ENCODE measurements at places on chromosomes 2 and 18.

DNA sequence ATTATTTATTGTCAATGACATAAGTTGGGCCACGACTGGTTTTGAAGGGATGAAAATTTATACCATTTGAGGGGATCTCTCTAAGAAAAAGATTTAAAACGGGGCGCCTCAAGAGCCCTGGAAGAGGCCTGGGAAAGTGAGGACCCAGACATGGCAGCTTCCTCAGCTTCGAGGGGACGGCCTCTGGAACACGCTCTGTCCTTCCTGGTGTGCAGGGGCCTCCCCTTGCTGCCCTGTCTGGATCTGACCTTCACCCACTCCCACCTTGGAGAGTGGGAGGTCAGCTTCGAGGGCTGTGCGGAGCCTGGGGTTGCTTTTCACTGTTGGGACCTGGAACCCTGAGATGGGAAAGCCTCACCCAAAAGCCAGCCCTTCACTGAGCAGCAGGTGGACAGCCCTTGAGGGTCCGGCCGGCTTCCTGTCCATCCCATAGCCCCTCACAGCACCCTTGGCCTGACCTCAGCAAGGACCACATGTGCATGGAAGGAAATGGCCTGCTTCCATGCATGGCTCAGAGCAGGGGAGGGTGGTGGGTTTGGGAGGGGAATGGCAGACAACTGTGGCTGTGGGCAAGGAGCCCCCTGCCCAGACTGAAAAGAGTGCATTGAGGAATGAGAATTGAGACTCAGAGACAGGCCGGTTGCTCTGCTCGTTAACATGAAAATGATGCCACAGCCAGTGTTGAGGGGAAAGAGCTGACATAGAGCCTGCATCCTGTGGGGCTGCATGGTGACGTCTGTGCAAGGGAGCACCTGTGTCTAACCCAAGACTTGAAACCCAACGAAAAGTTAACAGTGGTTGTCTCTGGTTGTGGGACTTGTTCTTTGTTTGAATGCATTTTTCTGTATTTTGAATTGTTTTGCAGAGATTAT is 16.3 kb downstream of the FBLN7 start:
- DNase-seq: no peak

GRCh38 chr2:84276590-84277255 is 182.4 kb downstream of the SUCLG1 start:
- no peak for DNase-seq

- no peak for DNase-seq
These were observed 64.3 kb downstream of the BABAM2 start for GRCh38 chr2:27954771-27955383.

GRCh38 chr2:219490600-219491130 is 8.0 kb upstream of the GMPPA start:
- no peak for DNase-seq

DNA sequence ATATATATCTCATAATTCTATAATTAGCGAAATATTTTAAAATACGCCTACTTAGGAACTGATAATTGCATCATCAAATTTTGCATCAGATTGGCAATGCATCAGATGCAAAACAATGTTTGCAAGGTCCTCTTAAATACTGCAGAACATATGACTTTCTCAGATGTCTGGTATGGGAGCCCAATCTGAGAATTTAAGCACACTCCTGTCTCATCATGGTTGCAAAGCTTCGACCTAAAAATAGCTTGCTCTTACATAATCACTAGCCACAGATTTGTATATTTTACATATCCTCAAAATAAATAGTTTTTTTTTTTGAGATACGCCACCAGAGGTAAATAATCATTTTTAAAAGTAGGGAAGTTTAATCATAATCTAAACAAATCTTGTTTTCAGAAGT is 123.2 kb downstream of the CABYR start:
- no peak for DNase-seq

GRCh38 chr2:143497726-143498125 is 368.5 kb downstream of the ARHGAP15 start:
- DNase-seq: no peak

- DNase-seq: no peak
These were observed 24.5 kb downstream of the PLEKHM3 start for GRCh38 chr2:208000701-208001395.

GRCh38 chr2:137892739-137893138 is 71.5 kb upstream of the HNMT start:
- DNase-seq: no peak

DNA sequence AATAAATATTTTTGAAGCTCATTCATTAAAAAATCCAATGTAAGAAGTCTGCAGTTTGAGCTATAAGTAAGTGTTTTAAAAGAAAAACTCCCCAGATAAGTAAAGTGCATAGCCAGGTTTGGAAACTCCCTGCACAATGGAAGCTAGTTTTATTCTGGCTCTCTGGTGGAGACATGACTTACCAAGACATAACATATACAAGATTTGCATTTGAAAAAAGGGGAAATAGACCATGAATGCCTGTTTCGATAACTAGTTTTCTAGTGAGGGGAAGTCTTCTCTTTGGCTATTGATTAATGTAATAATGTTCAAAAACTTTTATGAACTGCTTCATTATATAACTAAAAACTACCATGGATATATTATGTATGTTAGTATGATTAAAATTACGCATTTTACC is 435.2 kb downstream of the ARHGAP15 start:
- no peak for DNase-seq

- no peak for DNase-seq
These were observed 725 bp upstream of the ANKRD53 start for GRCh38 chr2:70977605-70978205.

DNA sequence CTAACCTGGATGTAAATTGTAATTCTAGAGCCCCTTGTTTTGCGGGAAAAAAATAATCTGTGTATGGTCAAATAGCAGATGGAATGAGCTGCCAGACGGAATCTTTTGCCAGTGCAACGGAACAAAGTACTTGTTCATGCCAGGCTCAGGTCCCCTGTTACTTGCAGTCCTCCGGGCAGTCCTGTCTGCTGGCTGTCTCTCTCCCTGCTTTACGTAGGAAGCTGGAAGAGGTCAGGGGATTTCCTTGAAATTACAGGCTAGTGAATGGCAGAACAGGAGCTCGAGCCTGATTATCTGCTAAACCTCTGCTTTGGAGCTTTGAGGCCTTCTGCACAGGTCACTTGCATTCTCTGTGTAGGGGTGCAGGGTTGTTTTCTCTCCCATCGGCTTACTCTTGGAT is 54.8 kb downstream of the LRRFIP1 start:
- no peak for DNase-seq

DNA sequence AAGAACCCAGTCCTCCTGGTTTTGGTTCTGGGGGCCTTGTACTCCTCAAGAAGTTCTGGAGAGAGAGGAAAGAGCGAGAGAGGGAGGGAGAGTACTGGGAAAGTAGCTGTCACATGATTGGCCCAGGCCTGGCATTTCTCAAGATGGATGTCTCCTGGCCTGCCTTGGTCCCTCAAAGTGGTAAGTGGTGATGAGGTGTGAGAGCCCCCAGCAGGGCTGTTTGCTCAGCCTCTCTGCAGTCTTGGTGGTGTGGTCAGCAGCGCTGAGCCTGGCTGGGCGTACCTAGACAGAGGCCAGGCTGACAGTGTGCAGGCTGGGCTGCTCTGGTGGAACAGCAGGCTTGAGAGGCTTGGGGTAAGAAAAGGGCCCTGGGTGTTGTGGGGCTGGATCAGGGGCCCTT is 2.5 kb downstream of the SPEG start:
- DNase-seq: no peak

- DNase-seq: no peak
These were observed 782.3 kb downstream of the LRP1B start for GRCh38 chr2:141348481-141348880.

DNA sequence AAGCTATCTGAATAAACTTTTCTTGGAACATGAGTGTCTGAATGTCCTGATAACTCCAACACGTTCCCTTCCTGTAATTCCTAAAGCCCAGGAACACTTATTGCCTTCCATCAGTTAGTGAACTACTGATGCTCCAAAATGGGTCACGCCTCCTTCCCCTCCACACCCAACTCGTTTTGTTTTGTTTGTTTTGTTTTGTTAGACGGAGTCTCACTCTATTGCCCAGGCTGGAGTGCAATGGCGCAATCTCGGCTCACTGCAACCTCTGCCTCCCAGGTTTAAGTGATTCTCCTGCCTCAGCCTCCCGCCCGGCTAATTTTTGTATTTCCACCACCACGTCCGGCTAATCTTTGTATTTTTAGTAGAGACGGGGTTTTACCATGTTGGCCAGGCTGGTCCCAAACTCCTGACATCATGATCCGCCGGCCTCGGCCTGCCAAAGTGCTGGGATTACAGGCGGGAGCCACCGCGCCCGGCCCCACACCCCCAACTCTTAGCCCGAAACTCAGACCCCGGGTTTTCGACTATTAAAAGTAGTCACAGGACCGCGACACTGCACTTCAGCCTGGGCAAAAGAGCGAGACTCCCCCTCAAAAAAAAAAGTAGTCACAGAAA is 774 bp downstream of the IER3IP1 start:
- no peak for DNase-seq

GRCh38 chr2:240368781-240369331 is 66.6 kb upstream of the GPC1 start:
- DNase-seq: no peak

DNA sequence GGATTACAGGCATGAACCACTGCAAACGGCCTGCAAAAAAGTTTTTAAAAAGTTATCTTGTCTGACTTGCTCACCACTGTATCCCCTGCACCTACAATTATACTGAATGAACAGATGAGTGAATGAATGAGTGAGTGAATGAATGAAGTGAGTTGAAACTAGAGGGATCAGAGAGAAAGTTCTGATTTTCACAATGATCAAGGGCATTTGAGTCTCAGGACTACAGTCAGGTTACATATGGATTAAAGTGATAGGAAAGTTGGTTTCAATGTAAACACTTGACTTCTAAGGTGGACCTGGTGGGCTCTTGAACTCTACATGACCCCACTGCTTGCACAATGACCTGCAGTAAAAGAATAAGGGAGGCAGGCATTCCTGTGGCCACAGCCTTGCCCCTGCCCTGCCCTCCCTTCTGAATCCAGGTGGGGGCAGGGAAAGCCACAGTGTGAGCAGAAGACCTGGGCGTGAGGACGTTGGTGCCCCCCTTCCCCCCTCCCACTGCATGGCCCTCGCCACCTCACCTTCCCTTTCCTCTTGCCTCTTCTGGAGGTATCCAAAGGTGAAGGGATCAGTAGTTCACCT is 10.7 kb downstream of the C2orf80 start:
- no peak for DNase-seq

DNA sequence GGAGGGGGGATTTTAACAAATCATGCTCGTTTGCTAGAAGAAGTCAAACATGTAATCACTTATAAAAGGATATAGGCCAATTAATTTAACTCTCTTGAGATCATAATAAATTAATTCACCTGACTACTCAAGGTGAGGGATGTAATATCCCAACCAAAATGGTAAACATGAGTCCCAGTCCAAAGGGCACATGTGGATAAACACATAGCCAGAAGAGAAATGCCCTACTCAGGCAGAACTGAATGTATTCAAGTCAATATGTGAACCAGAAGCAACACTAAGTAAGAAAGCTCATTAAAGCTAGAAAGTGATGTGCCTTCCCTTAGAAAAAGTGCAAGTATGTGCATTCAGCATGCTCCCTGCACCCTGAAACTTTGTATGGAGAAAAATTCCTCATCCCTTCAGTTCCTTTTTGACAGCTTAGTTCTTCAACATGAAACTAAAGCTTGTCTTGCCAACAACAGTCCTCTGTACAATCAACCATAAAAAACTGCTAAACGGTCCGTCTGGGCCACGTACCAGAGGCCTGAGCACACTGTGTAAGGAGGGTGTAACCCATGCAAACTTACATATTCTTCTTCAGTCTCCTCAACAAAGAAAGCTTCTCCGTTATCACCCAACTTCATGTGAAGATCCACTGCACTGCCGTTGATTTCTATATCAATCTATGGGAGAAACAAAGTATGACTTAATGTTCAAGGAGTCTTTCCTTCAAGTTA is 58.9 kb downstream of the LPIN2 start:
- no peak for DNase-seq

- DNase-seq: no peak
These were observed 61.4 kb downstream of the QPCT start for GRCh38 chr2:37405781-37406180.

GRCh38 chr2:9335322-9335832 is 88.0 kb downstream of the ITGB1BP1 start:
- no peak for DNase-seq

DNA sequence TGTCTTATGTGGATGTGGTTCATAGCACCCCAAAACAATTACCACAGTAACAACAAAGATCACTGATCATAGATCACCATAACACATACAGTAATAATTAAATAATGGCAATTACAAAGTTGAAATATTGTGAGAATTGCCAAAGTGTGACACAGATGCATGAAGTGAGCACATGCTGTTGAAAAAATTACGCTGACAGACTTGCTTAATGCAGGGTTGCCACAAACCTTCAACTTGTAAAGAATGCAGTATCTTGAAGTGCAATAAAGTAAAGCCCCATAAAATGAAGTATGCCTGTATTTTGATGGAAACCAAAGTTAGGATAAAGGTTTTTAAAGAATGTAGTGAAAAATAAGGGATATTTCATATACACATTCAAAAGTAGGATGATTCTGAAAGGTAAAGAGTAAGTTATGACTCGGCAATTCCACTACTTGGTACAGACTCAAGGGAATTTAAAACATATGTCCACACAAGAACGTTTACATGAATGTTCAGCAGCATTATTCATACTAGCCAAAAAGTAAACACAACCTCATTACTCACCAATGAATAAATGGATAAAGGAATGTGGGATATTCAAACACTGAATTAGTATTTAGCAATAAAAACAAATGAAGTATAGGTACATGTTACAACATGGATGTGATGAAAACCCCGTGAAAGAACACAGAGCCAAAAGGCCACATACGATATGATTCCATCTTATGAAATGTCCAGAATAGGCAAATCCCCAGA is 61.6 kb downstream of the SCN9A start:
- no peak for DNase-seq

DNA sequence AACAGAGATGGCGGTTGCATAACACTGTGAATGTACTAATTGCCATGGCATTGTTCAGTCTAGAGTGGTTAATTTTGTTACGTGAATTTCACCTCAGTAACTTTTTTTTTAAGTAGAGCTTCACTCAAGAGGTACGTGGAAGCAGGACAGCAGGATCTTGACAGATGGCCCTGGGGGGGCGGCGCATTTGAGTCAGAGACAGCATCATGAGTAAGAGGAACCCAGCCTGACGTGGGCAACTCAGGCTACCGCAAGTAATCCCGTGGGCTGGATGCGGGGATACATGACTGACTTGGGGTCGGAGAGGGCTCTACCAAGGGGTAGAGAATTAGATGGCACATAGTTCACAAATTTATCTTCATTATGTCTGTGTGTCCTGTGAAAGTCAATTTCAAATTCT is 38.1 kb upstream of the DAPL1 start:
- no peak for DNase-seq

Measured in stimulated activated CD8-positive, alpha-beta memory T cell treated with anti-CD3 and anti-CD28 coated beads, Interleukin-15, amount 100 ng/mL, for 4 hours (primary cell).